Stimulated activated CD8-positive, alpha-beta memory T cell treated with anti-CD3 and anti-CD28 coated beads, Interleukin-15, amount 100 ng/mL, for 4 hours (primary cell): ENCODE measurements at places on chromosomes 12 and 14.

GRCh38 chr12:44930972-44931600, 55.0 kb upstream of the NELL2 start:
- DNase-seq = no peak

DNA sequence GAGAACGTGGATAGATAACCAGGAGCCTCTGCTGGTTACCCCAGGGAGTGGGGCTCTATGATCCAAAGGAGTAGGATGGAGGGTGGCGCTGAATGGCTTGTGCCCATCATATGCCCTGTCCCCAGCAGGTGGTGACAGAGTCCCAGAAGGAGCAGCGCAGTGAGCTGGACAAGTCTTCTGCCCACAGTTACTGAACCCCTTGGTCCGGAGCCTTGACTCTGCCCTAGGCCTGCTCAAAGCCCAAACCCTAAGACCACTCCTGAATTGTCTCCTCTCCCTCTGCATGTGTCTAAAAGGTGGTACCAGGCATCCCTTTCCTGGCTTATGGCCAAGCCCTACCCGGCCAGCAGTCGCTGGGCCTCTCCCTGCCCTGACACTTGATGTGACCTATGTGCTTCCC, 3.2 kb downstream of the PRPH start:
- DNase-seq = no peak

- no peak for DNase-seq
Measured at GRCh38 chr14:71534506-71534905, 397.7 kb upstream of the RGS6 start.

DNA sequence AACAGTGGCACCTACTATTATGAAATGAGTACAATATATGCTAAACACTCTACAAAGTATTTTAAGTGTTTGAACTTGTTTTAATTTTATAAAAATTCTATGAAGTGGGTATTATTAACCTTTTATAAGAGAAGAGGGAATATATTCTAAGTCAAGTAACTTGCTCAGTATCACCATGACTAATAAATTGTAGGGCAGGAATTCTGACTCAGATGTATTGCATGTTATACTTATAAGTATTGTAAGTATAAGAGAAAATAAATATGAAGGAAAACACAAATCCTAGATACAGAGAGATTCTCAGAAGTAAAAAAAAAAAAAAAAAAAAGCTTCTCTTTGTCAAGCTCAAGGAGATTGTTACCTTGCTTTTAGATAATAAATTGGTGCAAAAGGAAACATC, 893.2 kb downstream of the SLC16A7 start:
- no peak for DNase-seq

DNA sequence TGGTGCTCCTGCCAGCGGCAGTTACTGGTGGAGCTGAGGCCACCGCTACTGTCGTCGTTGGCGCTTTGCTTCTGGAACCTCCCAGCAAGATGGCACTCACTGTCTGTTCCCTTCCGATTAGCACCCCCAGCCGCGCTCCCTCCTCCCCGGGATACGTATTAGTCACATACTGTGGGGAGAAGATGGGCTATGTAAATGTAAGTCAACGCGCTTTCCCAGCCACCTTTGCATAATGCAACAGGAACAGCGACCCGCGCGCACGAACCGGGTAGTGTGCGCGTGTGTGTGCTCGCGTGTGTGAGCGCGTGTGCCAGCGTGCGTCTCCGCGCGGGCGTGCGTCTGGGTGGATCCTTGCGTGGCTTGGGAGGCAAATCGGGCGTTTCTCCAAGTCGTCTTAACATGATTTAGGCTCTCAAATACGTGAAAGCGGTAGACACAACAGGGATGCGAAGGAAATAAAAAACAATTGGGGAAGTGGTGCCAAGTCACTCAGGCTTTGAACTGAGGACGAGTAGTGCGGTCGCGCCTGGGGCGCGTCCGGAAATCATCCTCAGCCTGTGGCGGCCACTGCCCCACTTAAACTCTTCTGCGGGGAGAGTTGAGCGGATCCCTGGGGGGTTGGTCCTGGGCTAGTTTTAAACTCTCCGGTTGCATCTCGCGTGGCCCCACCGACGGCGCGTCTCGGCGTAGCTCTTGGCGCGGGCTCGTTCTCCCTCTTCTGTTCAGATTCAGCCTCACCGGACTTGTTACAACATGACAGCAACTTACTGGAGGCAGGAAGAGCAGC, 1.8 kb downstream of the FLRT2 start:
- DNase-seq = no peak

GRCh38 chr12:26928661-26929060, 9.1 kb downstream of the INTS13 start:
- no peak for DNase-seq

GRCh38 chr12:12642916-12643315, 31.2 kb downstream of the CREBL2 start:
- no peak for DNase-seq
